ENCODE measurements at places on chromosomes 4 and X.

DNA sequence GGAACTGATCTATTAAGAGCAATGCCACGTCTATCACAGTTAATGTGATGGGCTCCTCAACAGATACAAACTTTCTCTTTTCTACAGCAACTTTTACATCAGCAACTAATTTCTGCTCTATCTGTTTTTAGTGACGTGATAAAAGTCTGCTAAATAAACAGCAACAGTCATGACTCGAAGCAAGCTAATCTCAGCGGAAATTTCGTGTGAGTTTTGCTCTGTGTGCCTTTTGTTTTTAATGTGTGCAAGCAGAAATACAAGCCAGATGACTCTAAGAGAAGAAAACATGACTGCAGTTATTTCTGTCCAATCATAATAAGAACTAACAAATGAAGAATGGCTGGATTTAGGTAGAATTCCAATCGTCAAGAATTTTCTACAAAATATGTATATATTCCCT, 214.3 kb downstream of the LDB2 start:
- DNase-seq = no peak

GRCh38 chr4:17366496-17366895, 145.4 kb downstream of the QDPR start:
- no peak for DNase-seq

DNA sequence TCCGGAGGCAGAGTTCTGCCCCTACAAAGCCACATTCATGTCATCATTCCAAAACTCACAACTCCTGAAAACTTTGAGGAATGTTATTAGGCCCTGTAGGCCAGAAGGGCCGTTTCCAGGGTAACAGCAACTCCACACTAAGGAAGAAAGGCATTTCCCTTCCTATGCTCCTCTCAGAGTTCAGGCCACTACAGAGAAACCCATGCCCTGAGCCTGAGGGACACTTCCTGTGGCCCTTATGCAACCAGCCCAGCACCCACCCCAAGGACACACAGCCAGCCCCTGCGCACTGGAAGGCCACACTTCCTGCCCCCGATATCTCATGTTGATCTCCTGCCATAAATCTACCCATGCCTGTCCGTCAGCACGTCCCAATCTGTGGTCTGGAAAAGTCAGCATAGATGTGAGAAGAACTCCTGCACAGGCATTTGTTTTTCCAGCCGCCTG, 289.3 kb downstream of the BCOR start:
- no peak for DNase-seq

GRCh38 chr4:6693231-6694176, at the start of gene S100P:
S100P (plus strand) TSS chr4:6693878; CDS start chr4:6693933, 55 bp downstream.
- DNase-seq = no peak

GRCh38 chr4:15066140-15066539, 63.9 kb downstream of the CPEB2 start:
- DNase-seq = no peak

- DNase-seq = no peak
These were observed 38.5 kb downstream of the TRMT44 start for GRCh38 chr4:8478801-8479744.

- no peak for DNase-seq
These were observed 106.1 kb downstream of the EFNB1 start for GRCh38 chrX:68934922-68935321.

- DNase-seq = no peak
These were observed 11.0 kb upstream of the ARHGEF38 start for GRCh38 chr4:105541420-105541819.

DNA sequence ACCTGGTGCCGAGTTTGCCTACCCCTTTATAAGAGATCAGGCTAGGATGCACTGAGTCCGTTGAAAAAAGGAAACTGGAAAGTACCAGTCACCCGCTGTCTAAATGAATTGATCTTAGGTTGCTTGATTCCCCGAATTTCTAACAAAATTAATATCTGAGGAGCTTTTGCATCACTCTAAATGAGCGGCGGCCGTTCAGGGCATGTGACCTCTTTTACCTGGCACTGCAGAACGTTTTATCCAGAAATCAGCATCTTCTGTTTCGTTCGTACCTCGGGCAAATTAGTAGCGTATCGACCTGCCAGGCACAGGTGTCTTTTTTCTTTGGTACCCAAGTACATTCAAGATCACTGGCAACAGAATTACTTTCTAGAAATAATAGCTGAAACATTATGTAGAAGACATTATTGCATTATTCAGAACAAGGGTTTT, 876 bp downstream of the KLHL2 start:
- DNase-seq = no peak

DNA sequence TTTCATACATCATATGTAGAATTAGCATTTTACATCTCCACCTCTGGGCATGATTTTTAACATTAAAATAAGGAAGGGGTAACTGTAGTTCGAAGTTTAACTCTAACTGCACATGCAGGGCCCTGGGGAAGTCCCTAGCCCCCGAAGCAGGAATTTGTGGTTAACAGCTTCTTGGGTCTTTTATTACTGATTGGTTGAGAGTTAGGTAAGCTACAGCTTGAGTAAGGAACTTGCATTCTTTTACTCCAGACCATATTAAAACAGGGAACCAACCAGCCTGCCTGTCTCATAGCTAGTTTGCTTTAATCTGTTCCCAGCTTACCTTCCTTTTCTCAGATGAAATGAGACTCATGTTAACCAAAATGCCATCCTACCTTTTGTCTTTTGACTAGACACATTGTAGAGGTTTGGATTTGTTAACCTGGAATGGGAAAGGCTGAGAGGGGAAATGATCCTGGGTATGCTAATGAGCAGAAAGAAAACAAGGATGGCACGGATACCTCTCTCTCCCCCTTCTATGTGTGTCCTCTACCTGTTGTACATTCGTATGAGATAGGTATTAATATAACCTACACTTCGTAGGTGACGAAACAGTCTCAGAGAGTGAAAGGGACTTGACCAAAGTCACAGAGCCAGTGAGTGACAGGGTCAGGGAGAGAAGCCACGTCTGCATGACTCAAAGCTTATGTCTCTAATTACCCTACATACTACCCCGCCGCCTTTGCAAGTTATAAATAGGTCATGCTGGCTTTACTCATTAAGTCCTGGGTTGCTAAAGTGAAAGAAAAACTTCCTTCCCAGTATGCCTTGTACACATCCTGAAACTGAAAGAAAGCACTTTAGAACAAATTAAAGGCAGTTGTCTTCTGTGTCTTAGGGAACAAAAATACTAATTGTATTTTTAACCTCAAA, 119.5 kb upstream of the AFF2 start:
- peak; percentile 31 for DNase-seq

DNA sequence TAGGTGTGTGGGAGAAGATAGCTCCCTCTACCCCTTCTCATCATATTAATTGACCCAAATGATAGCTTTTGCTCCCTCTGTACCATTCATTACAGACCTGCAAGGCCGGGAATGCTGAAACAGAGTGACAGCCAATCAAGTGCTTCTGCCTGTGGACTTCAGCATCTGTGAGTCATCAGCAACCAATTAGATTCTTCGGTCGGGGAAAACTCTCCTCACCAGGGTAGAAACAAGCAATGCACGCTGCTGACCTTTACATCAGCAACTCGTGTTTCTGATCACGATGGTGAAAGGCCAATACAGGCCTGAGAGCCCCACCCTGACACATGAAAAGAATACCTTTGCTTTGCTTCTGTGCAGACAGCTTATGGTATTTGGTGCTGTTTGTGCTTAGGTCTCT, 347.2 kb upstream of the DDX53 start:
- no peak for DNase-seq

GRCh38 chr4:8377103-8378075, 63.1 kb downstream of the ACOX3 start:
- DNase-seq = no peak

DNA sequence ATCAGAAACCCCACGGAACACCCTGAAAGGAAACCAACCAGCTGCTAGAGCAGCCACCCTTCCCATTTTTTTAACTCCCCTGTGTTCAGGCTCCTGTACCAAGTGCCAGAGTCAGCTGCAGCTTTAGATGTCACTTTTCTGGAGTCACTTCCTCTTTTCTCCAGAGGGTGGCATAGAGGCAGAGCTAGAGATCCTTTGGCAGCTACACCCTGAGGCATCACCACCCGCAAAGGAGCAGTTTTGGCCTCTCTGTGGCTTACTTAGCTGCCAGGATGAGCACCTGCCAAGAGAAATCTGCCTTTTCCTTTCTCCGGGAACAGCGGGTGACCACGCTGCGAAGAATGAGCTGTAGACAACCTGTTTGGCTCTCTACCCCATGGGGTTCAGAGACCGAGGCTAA, 58.0 kb upstream of the CHRDL1 start:
- no peak for DNase-seq

- DNase-seq = no peak
These were observed 82.6 kb downstream of the ANXA3 start for GRCh38 chr4:78634011-78634664.

- no peak for DNase-seq
These were observed 84.8 kb upstream of the PAQR3 start for GRCh38 chr4:79023799-79024770.

- no peak for DNase-seq
These were observed 64.6 kb downstream of the HHIP start for GRCh38 chr4:144710526-144710912.

Data from SIG-M5 (cell line).